Stimulated activated CD4-positive, alpha-beta T cell treated with anti-CD3 and anti-CD28 coated beads, TNF-alpha, amount 100 ng/mL, for 24 hours (primary cell): ENCODE measurements at places on chromosomes 2 and 18.

GRCh38 chr18:55018602-55019001 is 59.3 kb upstream of the CCDC68 start:
- no peak for DNase-seq

DNA sequence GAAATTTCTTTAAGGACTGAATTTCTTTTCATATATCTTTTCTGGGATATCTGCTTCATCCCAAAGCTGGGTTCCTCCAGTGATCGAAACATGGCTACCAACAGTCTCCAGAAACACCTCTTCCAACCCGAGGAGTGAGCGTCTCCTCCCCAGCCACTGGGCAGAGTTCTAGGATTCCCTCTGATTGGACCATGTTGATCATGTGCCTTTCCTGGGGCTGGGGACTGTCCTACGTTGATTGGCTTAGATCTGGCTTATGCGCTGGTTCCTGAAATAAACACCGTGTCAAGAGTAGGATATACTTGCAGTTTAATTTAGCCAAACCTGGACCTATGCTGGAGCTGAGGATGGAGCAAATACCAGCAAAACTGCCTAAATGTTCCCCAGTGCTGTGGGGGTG is 55.5 kb upstream of the SLC16A14 start:
- DNase-seq = no peak

DNA sequence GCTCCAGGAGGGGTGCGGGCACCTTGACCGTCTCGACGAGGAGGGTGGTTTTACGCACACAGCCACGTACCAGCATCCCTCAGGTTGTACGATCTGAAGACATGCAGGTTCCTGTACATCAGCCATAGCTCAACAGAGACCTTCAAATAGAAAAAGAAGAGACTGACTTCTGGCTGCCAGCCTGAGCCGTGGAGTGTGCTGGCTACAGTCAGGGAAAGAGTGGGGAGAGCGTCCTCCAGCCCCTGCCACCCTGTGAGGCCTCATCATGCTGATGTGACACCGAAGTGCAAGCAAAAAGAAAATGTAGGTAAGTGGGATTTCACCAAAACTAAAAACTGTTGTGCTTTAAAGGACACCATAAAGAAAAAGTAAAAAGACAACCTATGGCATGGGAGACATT is 47.0 kb downstream of the ADI1 start:
- no peak for DNase-seq

DNA sequence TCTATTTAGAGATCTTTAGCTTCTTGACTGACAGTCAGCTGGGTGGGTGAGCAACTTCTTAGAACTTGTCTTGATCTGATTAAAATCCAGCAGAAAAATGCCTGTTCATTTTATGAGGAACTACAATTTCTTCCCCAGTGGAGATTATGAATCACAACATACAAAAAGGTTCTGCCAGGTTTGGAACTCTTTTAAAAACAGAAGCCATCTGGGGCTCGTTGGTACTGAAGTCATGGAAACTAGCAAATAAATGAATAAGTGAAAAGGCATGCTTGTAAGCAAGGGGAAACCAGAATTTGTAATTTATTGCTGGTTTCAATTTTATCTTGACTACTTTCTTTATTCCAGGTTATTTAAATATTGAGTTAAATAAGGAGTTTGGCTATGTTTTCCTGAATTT is 767.4 kb downstream of the MBD2 start:
- DNase-seq = no peak

DNA sequence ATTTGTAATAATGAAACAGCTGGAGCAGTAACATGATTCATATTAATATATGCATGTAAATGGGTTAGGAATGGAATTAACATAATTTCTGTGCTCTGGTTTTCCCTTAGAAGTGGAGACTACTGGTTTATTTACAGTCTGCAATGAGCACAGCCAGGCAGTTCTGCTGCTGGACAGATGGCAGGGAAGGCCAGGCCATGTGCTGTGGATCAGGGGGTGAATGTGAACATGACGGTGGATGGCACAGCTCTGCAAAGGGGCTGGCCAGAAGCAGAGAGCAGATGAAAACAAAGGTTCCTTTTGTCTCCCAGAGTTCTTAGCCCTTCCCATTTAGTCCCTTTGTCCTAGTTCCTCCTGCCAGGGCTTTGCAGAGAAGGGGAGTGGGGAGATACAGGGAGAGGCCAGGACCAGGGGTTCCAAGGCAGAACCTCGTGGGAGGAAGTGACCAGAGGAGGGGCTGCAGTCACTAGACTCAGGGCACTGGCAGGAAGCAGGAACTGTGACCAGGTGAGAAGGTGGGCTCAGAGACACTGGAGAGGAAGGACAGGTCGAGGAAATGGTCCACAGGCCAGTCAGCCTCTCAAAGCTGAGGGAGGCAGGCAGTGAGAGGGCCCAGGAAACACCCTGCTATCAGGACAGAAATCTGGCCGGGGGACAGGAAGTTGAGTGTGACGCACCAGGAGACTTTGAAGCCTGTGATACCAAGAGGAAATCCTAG is 112.9 kb upstream of the ATP8B1 start:
- no peak for DNase-seq

- no peak for DNase-seq
These were observed 79.6 kb downstream of the MIB1 start for GRCh38 chr18:21820033-21820810.

GRCh38 chr2:100721693-100722092 is 98.2 kb upstream of the NPAS2 start:
- no peak for DNase-seq

- no peak for DNase-seq
These were observed 46.4 kb upstream of the STON1 start for GRCh38 chr2:48483506-48483905.
